ENCODE measurements at places on chromosomes 1 and 21.

- DNase-seq: no peak
Observed at GRCh38 chr1:234897754-234898454, 230.7 kb downstream of the TOMM20 start.

GRCh38 chr1:229344139-229344538, 1.3 kb upstream of the CCSAP start:
- DNase-seq: no peak

GRCh38 chr1:29688471-29689365, 452.4 kb downstream of the PTPRU start:
- no peak for DNase-seq

DNA sequence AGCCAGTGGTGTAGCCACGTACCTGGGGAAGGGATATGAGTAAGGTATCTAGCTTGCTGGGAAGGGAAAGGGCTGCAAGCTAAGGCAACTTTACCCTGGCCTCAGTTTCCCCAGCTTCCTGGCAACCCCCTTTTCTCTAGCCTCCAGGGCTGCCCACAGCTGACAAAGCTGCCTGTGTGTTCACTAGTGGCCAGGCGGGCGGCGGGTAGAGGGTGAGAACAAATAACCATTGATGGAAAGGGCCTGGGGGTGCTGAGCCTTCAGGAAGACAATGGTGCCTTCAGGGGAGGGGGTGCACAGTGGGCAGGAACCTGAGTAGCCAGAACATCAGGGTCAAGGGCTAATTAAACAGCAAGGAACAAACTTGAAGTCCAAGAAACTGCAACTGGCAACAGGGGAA, 6.1 kb downstream of the CERS2 start:
- no peak for DNase-seq

- no peak for DNase-seq
Observed at GRCh38 chr1:24152631-24153494, 9.9 kb upstream of the IL22RA1 start.

DNA sequence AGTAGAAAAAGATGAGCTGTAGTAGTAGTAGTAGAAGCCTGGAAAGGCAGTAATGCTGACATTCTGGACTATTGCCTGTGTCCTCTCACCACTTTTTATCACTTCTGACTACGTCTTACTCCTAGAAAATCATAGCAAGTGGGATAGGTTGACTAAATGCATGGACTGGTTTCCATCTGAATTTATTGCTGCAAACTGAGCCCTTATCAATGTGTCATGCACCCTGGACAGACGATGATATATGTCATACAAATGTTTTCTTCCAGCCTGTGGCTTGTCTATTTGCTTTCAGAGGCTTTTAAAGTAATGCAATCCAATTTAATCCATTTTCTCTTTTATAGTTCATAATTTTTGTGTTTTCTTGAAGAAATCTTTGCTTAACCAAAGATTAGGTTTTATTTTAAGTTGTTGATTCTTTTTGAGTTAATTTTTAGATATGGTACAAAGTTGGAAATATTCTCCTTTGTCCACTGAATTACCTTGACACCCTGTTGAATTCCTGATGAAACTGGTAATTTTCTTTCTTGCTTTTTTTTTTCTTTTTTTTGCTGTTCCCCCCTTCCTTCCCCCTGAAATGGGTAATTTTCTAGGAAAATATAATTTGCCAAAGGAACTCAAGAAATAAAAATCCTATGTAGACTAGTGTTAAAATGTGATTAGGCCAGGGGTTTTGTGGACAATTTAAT, 47.1 kb downstream of the PHACTR4 start:
- no peak for DNase-seq

DNA sequence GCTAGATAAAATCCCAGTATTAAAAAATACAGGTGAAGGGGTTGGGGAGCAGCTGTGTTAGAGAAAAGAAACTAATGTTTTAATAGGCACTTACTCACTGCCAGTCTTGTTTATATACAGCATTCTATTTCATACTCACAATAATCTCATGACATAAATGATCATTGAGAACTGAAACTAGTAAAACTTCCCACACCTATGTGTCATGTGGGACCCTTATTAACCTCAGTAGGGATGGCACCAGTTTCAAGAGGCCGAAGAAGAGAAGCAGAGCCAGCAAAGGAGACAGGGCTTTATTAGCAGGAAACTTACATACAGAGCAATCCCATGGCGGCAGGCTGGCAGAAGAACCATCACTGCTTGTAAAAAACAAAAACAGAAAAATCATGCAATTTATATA, 48.8 kb upstream of the KCNH1 start:
- no peak for DNase-seq

- no peak for DNase-seq
Observed at GRCh38 chr1:234987415-234988154, 141.1 kb downstream of the TOMM20 start.

DNA sequence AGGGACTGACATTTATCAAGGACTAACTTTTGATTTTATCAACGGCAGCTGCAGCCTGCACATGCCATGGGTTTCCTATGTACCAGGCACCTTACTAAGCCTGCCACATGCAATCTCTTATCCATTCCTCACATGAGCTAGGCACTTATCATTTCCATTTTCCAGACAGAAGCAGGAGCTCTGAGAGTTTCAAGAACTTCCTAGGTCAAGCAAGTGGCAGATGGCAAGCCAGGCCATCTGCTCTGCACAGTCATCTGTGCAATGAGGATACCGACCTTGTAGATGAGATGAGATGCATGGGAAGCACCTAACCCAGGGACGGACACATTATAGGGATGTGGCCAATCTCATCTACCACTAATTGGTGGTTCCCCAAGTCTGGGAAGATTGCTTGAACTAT, 339.4 kb upstream of the USP24 start:
- DNase-seq: no peak

DNA sequence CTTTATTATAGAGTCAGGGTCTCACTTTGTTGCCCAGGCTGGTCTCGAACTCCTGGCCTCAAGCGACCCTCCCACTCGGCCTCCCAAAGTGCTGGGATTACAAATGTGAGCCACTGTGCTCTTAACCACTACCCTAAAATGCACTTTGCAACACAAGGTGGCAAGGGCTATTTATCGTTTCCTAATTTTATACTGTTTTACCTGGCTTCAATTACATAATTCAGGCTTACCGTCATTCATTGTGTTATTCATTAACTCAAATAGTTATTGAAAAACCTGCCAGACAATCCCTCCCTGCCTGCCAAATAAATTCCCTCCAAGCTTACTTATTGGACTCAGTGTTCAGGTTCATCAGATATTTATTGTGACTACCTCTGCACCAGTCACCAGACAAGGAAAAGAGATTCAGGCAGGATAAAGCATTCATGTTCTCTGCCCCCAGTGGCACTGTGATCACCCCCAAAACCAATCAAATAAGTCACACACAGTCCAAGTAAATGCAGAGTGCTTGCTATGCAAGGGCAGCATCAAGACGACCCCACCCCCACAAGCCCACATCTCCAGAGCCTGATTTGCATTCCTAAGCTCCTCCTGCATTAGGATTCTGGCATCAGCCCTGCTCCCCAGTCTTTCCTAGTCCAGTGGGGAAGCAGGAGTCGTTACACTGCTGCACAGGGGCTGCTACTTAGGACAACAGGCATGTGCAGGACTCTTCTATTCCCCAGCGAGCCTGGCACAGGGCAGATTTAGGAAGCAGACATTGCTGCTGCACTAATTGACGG, 8.1 kb downstream of the PAQR7 start:
- DNase-seq: no peak

DNA sequence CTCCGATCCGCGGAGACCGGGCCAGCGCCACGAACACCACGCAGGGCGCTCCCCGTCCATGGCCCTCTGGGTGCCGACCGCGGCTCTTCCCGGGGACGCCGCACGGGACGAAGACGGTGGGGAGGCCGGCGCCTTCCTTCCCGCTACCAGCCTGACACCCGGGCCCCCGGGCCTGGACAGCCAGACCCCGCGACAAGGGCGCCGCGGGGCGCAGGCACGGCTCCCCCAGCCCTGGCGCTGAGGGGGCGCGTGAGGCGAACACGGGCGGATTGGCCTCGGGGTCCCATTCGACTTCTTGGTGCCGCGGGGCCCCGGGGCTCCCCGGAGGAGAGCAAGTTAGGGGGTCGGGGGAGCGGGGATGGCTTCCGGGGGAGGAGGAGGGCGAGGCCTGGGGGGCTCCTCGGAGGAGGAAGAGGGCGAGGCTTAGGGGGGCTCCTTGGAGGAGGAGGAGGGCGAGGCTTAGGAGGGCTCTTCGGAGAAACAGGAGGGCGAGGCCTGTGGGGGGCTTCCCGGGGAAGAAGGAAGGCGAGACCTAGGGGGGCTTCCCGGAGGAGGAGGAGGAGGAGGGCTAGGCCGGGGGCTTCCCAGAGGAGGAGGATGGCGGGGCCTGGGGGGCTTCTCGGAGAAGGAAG, 537 bp upstream of the KLHL17 start:
- peak; percentile 21 for DNase-seq

GRCh38 chr1:154595621-154596020, 12.4 kb downstream of the ADAR start:
- DNase-seq: no peak

DNA sequence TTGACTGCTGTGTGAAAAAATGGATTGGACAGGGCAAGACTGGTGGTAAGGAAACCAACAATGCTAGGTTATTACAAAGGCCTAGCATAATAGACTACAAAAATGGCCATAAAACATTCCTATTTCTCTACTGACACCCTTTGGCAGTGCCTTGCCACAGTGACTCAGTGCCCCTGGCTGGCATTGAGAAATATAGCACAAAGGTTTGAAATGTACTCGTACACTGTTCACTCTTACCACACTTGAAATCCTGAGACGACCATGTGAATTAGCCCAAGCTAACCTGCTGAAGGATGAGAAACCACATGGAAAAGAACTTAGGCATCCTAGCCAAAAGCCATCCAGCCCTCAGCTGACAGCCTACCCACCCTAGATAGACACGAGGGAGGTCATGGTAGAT, 149.8 kb upstream of the PALMD start:
- no peak for DNase-seq

DNA sequence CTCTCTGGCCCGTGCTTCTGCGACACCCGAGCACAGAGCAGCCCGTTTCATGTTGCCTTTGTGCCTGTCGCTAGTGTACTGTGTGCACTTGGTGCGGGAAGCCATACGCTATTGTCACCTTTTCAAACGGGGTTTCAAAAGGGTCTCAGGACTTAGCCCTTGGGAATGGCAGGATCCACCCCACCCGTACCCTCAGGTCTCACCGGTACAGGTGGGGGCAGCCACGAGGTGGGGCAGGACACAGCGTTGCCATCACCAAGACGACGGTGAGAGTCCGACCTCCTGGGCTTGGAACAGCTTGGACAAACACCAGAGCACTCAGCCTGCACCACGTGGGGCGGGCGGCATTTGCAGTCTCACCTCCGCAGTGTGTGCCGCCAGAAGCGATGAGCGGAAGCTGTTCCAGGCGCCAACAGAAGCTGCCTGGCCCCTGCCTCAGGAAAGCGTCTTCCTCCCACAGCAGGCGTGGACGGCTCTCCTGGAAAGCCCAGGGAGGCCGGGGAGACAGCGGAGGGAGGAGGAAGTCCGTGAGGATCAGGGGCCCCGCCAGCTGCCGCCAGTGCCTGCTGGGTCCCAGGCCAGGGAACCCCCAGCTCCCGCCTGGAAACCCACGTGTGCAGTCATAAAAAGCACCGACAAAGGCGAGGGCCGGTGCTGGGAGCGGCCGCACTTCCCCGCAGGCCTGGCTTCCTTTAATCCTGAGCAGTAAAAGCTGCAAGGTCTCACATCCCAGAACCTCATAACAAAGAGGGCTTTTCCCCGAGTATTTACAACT, 131.3 kb upstream of the ARHGEF16 start:
- no peak for DNase-seq

GRCh38 chr1:6464514-6464836, 1.5 kb downstream of the TNFRSF25 start:
- DNase-seq: peak; percentile 74

DNA sequence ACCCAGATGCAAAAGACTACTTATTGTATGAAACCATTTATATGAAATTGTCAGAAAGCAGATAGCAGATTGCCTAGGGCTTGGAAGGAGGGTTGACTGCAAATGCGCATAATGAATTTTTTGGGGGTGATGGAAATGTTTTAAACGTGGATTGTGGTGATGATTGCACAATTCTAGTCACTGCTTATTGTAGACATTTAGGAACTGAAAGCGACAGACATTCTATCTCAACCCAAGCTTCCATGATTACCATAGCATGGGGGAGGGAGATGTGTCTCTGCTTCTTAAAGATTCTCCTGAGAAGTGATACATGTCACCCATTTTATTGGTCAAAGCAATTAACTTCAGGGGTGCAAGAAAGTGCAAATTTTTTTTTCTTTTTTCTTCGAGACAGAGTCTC, 2.8 kb upstream of the MTF2 start:
- DNase-seq: no peak

DNA sequence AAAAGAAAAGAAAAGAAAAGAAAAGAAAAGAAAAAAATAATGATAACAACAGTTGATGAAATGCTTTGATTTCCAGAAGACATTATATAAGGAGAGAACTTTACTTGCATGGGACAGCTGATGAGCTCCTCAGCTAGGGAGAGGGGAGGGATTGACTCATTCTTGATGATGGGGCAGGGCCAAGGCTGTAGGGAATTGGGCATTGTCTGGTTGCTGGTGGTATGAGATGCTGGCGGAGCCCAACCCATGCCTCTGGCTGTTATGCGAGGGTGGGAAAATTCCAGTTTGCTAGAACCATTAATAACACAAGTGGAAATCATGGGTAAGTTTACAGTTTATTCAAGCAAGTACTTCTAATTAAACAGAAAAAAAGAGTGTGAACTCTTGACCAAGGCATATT, 36.0 kb upstream of the KIF26B start:
- no peak for DNase-seq

DNA sequence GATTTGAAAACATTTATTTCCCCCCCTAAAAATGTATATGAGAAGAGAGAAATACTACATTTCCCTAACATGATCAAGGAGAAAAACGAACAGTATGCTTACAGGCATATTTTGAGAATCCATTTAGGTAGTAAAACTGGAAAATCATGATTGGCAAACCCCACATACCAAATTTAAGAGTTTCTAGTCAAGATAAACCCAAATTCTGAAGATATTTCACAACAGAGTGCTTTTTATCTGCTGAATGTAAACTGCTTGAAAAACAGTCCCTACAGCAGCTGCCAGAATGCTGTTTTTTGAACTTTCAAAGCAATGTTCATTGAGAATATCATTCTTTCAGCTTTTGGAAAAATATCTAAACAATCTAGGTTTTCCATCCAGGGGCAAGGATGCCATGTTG, 31.0 kb downstream of the ASH1L start:
- DNase-seq: no peak

DNA sequence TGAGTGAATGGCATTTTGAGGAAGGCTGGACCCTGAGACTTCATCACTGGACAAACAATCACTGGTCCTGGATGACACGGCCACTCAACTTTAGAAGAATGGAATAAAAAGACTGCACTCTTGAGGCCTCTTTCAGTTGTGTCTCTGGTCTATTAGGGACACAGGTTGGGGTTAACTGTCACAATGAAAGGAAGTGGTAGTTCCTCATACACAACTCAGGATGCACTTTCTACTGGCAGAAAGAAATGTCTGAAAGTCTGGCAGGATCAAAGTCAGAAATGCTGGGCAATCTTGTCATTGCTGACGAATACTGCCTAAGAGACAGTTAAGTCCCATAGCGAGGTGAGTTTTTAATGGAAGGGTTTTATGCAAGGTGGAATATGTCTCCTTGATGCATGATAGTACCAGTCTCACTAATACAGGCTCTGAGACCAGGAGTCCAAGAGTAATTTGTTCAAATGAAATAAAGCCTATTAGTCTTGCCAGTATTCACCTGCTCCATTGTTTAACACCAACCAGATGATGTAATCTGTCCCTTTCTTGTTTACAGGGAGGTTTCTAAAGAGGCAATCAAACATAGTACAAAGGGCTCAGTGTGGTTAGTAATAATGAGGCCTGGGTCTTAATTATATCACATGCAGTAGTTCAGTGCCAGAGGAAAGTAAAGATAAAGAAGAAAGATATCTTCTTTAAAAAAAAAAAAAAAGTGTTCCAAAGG, 11.2 kb upstream of the RRP15 start:
- no peak for DNase-seq

GRCh38 chr1:235818632-235819136, 48.0 kb downstream of the LYST start:
- no peak for DNase-seq
